ENCODE measurements at places on chromosomes 5 and 9.

DNA sequence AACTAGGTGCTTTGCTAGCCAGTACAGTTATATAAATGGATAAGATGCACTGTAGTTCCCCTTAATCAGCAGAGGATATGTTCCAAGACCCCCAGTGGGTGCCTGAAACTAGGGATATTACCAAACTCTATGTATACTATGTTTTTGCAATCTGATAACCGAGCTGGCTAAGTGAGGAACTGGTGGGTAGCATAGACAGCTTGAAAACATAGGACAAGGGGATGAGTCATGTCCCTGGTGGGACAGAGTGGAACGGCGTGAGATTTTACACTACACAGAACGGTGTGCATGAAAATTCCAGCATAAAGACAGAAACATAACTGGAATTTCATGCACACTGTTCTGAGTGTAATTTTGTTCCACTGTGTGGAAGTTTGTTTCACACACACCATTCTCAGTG, 86.9 kb downstream of the BASP1 start:
- DNase-seq, result no peak

- DNase-seq, result no peak
Measured at GRCh38 chr5:158434749-158435148, 575.8 kb upstream of the CLINT1 start.

DNA sequence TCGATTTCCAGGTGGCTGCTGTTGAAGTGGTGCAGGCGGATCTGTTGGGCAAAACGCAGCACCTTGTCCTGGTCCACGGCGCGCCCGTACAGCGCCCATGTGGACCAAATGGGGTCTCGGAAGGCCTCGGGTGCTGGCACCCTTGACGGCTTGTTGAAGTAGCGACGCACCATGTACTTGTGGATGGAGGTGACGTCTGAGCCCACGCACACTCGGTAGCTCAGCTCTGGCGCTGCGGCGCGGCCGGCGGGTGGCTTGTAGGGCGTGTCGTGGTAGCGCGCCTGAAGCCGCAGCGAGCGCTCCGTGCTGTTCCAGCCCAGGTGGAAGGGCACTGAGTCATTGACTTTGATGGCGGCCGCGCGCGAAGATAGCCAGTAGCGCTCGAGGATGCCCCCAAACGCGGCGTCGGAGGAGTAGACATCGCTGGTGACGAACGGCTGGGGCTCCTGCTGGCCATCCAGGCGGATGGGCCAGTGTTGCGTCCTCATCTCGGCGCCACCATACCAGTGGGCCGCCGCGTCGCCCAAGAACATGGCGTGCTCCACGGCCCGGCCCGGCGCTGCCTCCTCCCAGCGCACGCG, 4.7 kb downstream of the MYORG start:
- DNase-seq, result no peak

GRCh38 chr9:28961623-28962022, 1388.3 kb upstream of the C9orf72 start:
- no peak for DNase-seq

- DNase-seq, result no peak
Measured at GRCh38 chr5:58011301-58011700, 448.6 kb downstream of the PLK2 start.

DNA sequence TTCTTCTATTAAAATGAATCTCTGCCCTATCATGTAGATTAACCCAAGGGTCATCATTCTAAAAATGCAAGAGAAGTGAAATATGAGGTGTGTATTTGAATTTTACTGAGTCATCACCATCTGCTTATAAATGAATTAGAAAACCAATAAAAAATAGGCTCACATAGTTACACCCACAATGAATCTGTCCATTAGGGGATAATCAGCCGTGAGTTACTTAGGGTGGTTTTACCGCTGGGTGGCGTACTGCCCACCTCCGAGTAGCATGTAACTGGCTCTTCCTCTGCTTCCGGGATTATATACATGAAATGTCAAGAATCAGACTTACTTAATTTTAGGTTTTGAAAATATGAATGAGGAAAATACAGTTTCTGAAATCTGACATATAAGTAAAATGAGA, 332.9 kb upstream of the CCNG1 start:
- no peak for DNase-seq

- no peak for DNase-seq
Measured at GRCh38 chr9:70902692-70903131, 218.7 kb downstream of the TRPM3 start.

DNA sequence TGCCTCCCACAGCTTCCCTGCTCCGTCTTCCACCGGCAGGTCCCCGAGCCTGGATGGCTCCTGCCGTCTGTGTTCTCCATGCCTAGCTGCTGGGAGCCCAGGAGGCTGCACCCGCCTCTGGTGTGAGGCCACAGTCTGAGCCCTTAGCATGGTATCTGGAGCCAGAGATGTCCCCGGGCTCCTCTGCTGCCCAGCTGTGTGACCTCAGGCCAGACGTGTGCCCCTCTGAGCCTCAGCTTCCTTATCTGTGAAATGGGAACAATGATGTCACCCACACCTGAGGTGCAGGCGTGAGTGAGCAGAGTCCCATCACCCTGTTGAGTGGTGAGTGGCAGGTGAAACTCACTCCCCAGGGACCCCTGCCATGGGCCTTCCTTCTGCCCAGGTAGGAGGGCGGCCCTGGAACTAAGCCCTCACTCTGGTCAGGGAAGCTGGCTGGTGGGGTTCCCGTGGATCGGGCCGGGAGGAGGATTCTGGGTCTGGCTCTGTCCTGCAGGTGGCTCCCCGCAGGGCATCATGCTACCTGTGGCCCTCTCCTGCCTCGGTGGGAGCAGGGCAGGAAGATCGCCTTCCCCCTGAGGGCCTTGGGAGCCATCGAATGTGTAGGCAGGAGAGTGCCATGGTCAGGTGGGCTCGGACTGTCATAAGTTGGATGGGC, 239.0 kb downstream of the PBX3 start:
- no peak for DNase-seq

- DNase-seq, result no peak
Measured at GRCh38 chr9:105360344-105360743, 87.5 kb upstream of the FSD1L start.

DNA sequence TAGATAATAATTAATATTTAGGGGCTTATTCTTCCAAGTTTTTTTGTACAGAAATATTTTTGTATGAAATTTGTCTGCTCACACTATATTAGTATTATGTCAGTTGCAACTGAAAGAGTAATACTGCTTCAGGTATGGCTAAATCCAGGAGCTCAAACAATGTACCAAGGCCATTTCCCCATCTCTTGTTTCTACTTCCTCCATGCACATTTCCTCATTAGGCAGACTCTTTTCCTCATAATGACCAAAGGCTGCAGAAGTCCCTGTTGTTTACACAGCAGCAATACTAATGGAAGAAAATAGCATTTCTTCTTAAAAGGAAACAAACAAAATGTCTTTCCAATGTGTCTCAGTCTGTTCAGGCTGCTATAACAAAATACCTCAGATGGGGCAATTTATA, 9.2 kb upstream of the OTULINL start:
- no peak for DNase-seq

- DNase-seq, result no peak
Measured at GRCh38 chr5:24320643-24321042, 324.1 kb downstream of the CDH10 start.

DNA sequence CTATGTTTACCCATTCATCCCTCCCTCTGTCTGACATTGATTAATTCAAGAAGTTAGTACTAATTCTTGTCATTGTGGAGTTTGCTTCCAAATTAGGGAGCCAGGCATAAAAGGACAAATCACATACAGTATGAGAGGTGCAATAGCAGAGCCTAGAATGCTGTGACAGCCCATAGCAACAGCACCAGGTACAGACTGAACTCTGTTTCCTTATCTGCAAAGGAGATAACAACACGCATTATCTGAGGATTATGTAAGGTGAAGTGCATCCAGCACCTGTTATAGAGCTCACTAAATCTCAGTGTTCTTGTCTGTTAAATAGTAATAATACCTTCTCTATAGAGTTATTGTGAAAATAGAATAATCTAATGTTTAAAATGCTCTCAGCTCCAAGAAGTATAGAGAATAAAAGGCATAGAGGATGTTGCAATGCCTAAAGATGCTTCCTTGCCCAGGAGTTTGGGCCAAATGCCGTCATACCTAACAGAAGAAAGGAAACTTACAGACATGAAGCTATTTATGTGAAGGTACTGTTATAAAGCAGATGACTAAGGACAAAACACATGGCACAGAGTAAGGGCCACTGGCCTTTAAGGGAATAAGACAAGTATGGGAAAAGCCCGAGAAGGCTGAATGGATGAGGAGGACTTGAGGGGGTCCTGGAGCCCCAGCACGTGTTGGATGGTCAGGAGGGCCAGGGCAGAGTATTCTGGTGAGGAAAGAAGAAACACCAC, 214.5 kb downstream of the ATP10B start:
- DNase-seq, result no peak

DNA sequence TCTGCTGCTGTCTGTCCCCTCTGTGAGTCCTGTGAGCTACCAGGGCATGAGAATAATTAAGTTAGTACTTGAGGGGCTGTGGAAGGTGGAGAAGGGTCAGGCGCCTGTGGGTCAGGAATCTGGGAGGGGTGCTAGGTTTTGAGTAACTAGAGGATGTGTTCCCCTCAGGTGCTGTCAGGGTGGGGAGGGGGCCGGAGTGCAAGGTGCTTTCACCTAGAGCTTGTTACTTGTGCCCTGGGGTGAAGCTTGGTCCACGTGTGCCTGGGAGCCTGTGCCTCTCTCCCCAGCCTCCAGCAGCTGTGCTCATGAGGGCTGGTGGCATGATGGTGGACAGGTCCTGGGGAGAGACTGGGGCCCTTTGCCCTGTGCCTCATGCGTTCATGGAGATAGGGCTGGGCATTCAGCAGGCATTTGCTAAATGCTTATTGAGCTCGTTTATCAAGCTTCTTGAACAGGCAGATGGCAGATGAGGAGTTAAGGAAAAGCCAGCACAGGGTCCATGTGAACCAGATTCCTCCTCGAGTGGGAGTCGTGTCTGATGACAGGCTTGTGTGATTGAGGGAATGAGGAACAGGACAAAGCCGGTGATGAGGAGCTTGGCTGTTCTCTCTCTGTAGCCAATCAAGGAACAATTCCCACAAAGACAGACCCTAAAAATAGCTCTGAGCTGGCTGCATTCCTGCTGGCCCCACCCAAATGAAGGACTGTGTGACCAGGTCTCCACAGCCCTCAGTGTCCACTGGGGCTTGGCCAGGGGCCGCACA, 40.9 kb downstream of the CACNA1B start:
- DNase-seq, result no peak

- DNase-seq, result no peak
Measured at GRCh38 chr9:135103931-135104639, 16.6 kb downstream of the OLFM1 start.

DNA sequence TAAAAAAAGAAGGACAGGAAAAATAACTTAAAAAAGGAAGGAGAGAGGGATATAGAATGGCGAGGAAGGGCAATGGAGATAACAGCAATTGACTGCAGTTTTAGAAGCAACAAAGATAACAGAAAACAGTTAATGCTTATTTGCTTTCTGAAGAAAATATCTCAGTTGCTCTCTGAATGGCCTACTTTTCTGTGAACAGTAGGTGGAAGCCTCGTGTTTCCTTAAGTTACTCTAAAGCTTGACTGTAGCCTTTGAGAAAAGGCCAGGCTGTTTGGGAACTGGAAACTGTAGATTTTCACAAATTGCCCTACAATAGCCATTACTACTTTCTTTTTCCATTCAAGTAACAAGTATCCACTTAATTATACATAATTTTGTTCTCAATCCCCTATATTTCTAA, 404.5 kb downstream of the YTHDC2 start:
- DNase-seq, result no peak

GRCh38 chr5:154034944-154035343, 3.8 kb downstream of the FAM114A2 start:
- DNase-seq, result no peak

DNA sequence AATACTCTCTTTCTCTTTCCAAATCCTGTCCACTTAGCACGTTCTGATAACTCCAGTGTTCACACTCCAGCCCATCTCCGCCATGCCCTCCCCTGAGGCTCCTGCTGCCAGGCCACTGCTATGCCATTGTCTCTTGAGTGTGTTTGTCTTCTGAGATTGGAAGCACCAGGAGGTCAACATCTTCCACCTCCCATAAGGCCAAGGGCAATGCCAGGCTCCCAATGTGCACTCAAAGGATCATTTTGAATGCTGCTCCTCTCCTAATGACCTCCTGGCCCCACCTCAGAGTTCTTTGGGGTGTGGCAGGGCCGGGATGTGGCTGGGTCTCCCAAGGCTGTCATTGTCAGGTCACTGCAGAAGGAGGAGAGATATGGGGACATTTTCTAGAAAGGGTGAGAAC, 19.5 kb downstream of the IGIP start:
- DNase-seq, result peak; percentile 8

DNA sequence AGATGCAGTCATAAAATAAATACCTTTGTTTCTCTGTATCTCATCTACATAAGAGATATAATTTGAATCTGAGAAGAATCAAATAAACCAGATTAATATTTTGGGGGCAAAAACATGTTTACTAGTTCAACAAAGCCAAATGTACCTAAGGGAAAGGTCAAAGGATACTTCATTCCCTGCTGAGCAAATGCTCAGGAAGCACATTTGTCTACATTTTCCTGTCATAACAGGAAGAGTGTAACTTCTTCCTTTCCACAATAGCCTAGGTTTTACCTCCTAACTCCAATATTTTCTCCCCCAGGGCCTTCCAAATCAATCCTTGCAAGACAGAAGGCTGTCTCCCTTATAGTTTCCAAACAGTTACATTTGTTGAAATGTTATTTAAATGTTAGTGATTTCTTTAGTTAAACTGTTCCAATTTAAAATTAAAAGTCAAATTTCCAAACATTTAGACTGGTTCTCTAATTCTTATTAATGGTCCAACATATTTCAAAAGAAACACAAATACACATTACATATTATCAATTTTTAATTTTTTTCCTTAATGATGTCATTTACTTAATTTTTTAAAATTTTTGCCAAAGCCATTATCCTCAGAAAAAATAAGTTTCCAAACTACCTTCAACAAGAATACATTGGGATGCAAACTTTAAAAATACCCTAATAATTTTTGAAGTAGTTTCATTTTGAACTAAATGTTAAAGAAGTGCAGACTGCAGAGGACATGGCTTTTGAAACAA, 67.8 kb downstream of the MEF2C start:
- no peak for DNase-seq
